Suppressor macrophage (primary cell): ENCODE measurements at places on chromosomes 6 and 20.
A peak's percentile ranks its signal among the peaks of the same experiment; 100 is the strongest.

GRCh38 chr6:16712255-16712930 is 48.9 kb downstream of the ATXN1 start:
- DNase-seq, result peak; percentile 79

DNA sequence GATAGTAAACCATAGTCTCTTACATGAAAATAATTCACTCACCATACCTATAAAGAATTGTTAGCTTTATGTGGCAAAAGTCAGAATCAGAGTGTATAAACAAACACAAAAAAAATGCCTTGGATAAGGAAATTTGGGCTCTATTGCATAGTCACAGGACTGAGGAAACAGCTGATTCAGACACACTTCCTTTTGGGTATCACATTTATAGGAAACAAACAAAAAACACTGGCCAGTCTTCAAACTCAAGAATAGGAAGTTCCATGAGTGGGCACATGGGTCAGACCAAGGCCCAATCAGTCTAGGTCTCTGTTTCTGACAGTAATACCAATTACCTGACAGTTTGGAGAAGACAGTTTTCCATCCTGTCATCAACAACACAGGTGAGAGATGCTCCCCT is 8.0 kb downstream of the SLC18B1 start:
- peak; percentile 40 for DNase-seq

GRCh38 chr6:29517245-29517644 is 29.5 kb upstream of the MAS1L start:
- no peak for DNase-seq

- peak; percentile 98 for DNase-seq
These were observed 8.9 kb upstream of the QKI start for GRCh38 chr6:163405412-163406309.

DNA sequence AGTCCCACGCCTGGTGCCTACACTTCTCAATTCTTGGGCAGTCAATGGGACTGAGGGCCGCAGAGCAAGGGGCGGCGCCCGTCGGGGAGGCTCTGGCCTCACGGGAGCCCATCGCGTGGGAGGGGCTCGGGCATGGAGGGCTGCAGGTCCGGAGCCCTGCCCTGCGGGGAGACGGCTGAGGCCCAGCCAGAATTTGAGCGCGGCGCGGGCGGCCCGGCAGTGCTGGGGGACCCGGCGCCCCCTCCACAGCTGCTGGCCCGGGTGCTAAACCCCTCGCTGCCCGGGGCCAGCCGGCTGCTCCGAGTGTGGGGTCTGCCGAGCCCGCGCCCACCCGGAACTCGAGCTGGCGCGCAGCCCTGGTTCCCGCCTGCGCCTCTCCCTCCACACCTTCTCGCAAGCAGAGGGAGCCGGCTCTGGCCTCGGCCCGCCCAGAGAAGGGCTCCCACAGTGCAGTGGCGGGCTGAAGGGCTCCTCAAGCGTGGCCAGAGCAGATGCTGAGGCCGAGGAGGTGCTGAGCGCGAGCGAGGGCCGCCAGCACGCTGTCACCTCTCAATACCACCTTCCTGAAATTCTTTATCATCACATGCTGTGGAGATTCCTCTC is 58.5 kb downstream of the BAK1 start:
- no peak for DNase-seq

- DNase-seq, result no peak
These were observed 16.8 kb upstream of the SIRPB1 start for GRCh38 chr20:1636621-1637020.

DNA sequence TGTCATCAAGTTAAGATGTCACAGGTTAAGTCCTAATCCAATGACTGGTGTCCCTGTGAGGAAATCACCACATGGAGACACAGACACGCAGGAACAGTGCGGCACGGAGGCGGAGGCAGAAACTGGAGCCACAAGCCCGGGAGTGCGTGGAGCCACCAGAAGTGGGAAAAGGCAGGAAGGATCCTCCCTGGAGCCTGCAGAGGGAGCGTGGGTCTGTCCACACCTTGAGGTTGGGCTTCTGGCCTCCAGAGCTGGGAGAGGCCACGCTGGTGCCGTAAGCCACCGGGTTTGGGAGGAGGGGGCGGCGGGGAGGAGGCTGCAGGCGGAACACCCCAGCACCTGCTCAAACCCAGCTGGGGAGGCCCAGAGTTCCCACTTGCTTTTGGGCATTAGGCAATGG is 3.8 kb downstream of the CABLES2 start:
- no peak for DNase-seq

DNA sequence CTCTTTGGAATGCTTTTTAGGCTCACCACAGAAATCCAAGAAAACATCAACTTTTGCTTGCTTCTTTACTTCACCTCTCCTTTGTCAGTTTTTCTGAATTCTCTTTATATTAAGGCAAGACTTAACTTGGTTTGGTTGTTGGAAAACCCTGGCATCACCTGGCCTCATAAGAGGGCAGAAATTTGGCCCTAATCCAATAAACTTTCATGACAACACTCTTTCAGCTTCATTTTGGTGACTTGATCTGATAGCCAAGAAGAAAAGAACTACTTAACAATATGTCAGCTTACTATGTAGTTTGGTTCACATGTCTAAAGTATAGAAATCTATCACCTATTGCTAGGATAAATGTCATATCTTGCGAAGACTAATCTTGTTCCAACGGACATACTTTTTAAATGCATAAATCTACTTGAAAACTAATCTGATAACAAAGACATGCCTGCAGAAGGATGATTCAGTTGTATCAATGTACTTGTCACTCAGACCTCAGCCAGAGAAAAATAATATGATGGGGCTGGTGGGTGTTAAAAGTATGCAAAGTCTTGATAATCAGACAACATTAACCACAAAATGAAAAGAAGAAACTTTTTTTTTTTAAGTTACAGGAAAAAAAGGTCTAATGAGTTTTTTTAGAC is 19.3 kb upstream of the HBS1L start:
- no peak for DNase-seq

- DNase-seq, result no peak
These were observed 42.1 kb downstream of the FAXC start for GRCh38 chr6:99307295-99307907.

DNA sequence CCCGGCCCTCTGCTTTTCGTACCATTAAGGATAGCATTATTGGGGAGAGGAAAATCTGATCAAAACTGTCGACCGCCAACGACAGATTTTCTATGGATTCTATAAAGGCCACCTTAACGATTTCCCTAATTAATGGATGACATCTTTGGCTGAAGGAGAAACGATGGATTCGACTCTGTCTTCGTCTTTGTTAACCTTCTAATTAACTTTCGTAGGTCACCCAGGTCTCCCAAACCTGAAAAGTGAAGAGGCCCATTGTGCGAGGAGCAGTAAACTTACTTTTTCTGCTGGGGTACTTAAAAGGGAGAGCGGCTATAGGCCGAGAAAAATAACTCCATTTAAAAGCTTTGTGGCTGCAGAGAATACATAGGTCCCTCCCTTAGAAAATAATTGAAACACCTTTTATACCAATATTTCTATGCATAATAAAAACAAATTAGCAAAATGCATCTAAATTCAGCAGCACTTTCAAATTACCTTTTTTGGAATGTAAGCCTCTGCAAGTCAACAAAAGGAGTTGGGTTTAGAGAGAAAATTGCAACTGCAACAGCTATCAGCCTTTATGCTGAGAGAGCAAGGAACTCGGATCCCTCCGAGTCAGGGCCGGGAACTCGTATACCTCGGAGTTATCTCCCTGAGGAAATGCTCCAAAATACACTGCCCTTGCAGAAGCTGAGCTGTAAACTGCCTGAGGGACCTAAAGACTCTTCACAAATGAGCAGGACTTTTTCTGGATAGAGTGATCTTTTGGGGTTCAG is 31.4 kb upstream of the NR2E1 start:
- DNase-seq, result no peak

GRCh38 chr6:44381739-44382138 is 5.8 kb upstream of the CDC5L start:
- DNase-seq, result peak; percentile 88

DNA sequence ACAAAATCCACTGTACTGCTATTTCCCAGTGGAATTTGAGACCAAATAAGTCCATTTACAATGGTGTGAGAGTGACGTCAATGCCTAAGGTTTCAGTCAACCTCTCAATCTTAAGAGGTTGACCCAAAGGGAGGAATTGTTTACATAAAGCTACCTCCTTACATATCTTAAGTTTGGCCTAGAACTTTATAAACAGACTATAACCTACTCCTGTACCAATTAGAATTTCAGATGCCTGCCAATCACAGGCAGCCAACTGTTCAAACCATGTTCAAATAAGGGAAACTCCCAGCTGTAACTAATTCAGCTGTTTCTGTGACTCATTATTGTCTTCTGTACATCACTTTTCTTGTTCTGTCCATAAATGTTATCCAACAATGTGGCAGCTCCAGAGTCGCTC is 14.5 kb downstream of the LGSN start:
- no peak for DNase-seq

- no peak for DNase-seq
These were observed 48.6 kb downstream of the RALGAPA2 start for GRCh38 chr20:20663841-20664240.

GRCh38 chr6:114419175-114419574 is 76.4 kb upstream of the HS3ST5 start:
- no peak for DNase-seq

DNA sequence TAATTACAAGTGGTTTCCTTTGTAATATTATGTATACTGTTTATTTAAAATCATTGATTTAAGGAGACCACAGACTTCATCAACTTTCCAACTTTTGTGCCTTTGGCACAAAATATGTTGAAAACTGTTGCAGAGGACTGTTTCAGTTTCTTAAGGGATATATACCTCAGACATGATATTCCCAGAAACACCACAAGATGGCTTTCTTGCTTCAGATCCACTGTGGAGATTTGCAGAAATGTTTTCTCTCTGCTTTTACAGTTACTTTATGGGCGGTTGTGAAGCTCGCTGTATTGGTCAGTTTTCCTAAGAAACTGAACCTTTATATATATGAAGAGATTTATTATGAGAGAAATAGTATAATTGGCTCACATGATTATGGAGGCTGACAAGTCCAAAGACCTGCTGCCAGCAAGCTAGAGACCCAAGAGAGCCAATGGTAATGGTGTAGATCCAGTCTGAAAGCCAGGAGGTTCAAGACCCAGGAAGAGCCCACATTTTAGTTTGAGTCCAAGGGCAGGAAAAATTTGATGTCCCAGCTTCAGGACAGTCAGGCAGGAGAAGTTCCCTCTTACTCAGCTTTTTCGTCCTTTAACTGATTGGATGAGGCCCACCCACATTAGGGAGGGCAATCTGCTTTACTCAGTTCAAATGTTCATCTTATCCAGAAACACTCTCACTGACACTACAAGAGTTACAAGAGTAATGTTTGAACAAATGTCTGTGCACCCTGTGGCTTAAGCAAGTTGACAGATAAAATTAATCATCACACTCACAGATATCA is 12.8 kb downstream of the ME1 start:
- peak; percentile 53 for DNase-seq

DNA sequence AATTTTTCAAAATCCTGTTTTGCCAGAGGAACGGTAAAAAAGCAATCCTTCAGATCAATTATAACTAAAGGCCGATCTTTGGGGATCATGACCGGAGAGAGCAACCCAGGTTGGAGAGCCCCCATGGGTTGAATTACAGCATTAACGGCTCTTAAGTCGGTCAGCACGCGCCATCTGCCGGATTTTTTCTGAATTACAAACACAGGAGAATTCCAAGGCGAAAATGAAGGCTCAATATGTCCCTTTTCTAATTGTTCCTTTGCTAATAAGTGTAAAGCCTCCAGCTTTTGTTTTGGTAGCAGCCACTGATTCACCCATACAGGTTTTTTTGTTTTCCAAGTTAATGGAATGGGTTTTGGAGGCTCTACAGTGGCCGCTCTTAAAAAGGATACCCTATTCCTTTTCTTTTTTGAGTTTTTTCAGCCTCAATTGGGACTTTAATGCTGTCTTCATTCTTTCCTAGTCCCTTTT is 16.9 kb upstream of the PTCRA start:
- peak; percentile 83 for DNase-seq

DNA sequence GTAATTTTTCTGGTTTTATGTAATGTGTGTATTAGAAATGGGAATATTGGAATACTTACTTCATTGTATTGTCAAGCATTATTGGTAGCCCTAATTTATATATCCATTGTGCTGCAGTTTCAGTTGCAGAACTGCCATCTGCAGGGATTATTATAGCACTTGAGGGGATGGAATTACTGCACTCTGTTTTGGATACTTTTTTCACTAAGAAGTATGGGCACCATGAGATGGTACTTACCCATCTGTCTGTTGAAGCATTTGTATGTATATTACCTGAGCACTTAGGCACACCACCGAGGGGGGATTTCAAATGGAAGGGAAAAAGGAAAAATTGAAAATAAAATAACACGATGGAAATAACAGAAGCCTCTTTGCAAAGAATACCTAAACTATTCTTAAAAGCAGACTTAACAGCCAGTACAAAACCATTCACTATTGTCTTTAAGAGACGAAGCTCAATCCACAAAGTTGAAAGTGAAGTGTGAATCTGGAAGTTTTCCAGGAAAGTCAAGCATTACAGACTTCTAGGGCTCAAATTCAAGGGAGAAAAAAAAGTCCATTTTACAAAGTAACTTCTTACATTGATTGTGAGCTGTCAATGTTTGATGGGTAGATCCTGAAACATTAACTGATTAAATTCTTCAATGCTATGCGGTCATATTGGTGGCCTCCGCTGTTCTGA is 318.7 kb downstream of the SOX4 start:
- no peak for DNase-seq

GRCh38 chr20:46269372-46269771 is 38.9 kb downstream of the CDH22 start:
- DNase-seq, result no peak

- peak; percentile 61 for DNase-seq
These were observed 5.2 kb upstream of the TP53RK start for GRCh38 chr20:46694484-46694883.

GRCh38 chr6:169685860-169686259 is 16.0 kb downstream of the WDR27 start:
- no peak for DNase-seq

- no peak for DNase-seq
These were observed 33.5 kb upstream of the PHIP start for GRCh38 chr6:79111549-79111948.

DNA sequence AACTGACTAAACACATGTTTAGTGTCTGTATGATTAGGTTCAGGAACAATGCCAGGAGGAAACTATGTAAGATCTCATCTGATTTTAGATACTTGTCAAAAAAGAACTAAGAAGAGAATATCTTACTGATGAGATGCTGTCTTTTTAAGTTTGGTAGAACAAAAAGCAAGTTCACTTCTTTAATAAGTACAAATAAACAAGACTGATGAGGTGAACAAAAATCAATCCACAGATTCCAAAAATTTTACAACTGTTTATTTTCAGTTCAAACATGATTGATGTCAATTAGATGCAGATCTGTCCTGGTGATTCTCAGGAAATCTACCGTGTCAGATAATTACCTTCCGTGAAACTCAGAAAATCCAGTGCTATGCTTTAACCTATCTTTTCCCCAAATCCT is 24.9 kb downstream of the EPHA7 start:
- no peak for DNase-seq

- DNase-seq, result peak; percentile 35
These were observed 10.8 kb upstream of the TAAR1 start for GRCh38 chr6:132669690-132670291.

GRCh38 chr20:59481477-59482018 is 122.8 kb upstream of the PHACTR3 start:
- no peak for DNase-seq

- no peak for DNase-seq
These were observed 223.5 kb downstream of the MEI4 start for GRCh38 chr6:77876300-77876699.
